ENCODE measurements at places on chromosomes 12 and 14.

DNA sequence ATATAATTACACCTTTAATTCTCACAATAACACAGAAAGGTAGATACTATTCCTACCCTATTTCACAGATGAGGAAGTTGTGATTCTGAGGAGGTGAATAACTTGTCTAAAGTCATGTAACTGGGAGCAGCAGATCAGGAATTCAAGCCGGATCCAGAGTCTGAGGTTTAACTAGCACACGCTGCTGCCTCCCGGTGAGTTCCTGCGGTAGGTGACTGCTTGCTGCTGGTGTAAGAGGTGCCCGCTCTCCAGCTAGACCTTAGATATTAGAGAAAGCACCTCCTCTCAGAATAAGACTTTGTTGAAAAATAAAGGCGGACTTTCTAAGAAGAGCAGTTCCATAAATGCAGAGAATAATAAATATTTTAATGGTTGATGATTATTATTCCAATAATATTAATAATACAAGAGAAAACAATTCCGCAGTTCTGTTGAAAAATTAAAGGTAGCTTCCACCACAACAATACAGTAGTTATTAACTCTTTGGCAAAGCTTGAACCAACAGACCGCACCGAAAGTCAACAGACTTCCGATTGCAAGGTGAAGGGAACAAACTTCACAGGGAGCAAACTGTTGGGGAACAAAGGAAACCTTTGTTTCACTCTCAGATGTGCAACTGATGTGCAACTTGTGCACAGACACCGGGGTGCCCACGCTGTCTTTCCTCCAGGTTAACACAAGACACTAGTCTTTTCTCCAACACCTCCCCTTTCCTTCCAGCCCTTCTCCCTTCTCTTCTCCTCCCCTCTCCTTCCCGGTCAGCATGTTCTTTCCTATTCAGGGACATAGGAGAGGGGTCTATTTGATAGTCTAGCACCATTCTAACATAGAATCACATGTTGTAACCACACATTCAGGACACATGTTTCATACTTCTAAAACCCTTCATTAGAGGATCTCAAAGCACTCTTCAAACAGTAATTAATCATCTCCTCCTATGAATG lies 73.2 kb upstream of the EGLN3 start:
- no peak for DNase-seq

- no peak for DNase-seq
These were observed 10.1 kb upstream of the RPL10L start for GRCh38 chr14:46661728-46662127.

- no peak for DNase-seq
These were observed 50.0 kb downstream of the FIGNL2 start for GRCh38 chr12:51798501-51798900.

DNA sequence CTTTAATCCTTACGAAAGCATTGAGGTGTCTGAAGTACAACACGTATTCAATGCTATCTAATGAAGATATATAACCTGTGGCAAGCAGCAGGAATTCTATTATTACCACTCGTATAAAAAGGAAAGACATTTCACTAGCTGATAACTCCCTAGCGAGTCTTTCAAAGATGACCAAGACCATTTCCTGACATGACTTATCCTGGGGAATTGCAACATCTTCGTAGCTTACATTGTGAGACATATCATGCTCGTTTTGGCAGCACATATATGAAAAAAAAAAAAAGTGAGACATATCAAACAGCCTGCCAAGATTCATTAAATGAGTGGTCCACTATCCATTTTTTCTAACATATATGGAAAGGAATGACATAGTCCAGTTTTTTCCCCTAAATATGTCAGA lies 337.0 kb downstream of the FSCB start:
- DNase-seq = no peak

GRCh38 chr12:132545164-132545953 lies 55.4 kb downstream of the FBRSL1 start:
- DNase-seq = no peak

Measured in glomerular endothelial cell (primary cell).